Fibroblast of upper back skin (primary cell): ENCODE measurements at places on chromosomes 1 and 21.

GRCh38 chr1:18668046-18668445 lies 37.4 kb downstream of the PAX7 start:
- DNase-seq: no peak

DNA sequence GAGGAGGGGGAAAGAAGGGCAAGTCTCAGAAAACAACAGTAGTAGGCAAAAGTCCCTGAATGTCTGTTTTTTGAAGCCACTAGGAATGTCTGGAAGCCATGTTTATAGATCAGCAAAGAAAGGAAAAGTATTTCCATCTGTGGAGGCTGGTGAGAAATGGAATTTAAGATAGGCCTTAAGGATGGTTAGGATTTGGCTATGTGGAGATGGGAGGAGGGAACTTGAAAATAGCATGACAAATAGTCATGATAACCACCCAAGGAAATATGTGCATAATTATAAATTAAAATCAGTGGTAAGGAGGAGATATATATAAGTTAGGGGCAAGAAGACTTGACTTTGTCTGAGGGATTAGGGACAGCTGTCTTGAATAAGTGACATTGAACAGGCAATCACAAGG lies 33.8 kb upstream of the FGGY start:
- DNase-seq: peak; percentile 56

- no peak for DNase-seq
Observed at GRCh38 chr1:201486187-201486586, 17.2 kb upstream of the PHLDA3 start.

- no peak for DNase-seq
Observed at GRCh38 chr21:29179503-29179902, 49.1 kb downstream of the MAP3K7CL start.

GRCh38 chr1:246199086-246199645 lies 307.9 kb downstream of the SMYD3 start:
- peak; percentile 13 for DNase-seq

GRCh38 chr1:17849216-17849615 lies 94.1 kb downstream of the ACTL8 start:
- no peak for DNase-seq

GRCh38 chr1:78061825-78062523 lies 16.2 kb downstream of the GIPC2 start:
- DNase-seq: peak; percentile 83

- DNase-seq: no peak
Observed at GRCh38 chr1:114034567-114035303, 55.5 kb downstream of the OLFML3 start.

- no peak for DNase-seq
Observed at GRCh38 chr1:154213274-154213673, 7.1 kb upstream of the CFAP141 start.
